ENCODE measurements at places on chromosomes 12 and 14.

- no peak for DNase-seq
These were observed 1231.2 kb upstream of the FLRT2 start for GRCh38 chr14:84298663-84299195.

DNA sequence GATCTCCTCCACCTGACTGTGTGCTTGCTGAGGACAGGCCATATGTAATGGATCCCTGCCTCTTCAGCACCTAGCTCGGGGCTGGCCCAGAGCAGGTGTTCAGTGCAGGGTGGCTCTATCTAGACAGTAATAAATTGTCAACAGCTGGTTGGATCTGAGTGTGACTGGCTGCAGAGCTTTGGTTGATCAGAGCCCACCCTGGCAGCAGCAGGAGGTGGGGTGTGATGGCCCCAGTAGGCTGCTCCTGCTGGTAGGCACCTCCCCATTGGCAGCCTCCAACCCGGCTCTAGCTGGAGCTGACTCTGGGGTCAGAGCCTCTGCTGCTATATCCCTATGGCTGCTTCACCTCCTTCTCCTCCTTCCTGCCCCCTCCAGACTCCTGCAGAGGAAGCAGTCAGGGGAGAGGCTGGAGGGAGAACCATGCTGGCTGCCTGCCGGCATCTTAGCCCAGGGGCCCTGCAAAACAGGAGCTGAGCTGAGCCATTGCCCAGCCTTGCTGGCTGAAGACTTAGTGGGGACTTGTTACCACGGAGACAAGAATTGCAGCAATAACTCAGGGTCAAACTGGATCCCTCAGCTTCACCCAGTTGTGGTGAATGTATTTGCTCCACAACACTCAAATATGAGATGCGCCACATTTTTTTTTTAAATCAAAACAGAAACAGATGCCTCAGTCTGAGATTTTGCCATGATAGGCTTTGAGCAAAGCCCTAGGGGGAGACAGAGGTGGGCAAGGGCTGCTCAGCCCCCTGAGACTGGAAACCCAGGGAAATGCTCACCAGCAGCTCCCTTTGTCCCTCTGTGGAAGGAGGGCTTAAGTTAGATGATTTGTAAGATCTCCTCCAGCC, 22.2 kb downstream of the TMEM63C start:
- DNase-seq: no peak

DNA sequence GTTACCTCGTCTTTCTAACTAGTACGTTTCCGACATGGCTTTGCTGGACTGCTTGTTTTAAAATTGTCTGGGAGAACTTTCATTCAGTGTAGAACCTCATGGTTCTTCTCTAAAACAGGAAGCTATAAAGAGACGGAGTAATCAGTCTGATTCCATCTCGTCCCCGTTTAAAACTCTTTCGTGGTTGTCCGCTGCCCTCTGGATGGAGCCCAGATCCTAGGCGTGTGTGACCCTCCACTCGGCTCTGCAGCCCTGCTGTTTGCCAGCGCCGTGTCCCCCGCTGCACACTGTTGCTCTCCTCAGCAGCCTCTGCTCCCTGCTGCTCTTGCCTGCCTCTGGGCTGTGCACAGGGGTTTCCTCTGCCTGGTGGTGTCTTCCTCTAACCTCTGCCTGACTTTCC, 50.2 kb downstream of the SLC8B1 start:
- no peak for DNase-seq

DNA sequence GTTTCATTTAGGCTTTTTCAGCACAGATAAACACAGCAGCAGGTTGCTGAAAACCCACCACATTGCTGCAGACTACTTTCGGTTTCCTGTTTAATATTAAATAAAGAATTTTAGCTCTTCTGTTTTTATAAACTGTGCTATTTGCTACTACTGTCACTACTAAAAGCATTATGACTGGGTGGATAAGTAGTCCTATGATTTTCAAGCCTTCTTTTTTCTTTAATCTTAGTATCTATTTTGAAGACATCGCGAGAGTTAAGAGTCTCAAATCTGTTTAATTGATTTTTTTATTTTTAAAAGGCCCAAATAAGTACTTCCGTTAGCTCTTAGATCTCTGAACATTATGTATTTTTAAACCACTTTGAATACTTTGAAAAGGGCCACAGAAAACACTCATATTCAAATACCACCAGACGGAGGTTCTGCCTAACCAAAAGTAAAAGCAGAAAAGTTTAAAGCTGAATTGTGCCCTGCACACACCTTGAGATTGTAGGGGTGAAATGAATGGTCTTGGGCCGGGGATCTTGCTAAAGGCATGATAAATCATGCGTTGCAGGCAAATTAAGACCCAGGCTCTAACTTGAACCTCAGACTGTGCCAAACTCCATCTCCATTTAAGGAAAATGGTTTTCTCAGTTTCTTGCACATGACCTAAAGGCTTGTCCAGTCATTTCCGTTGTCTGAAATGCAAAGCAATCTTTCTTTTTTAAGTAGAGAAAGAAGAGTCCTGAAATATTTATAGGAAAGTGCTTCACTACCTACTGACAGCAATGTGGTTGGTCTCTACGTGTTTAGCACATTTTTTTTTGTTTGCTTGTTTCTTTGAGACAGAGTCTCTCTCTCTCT, 13.6 kb upstream of the FOXN3 start:
- DNase-seq: peak; percentile 72

- no peak for DNase-seq
These were observed 161.6 kb upstream of the HIF1A start for GRCh38 chr14:61533513-61534255.

- DNase-seq: no peak
These were observed 77.6 kb upstream of the DACT1 start for GRCh38 chr14:58560208-58560607.

DNA sequence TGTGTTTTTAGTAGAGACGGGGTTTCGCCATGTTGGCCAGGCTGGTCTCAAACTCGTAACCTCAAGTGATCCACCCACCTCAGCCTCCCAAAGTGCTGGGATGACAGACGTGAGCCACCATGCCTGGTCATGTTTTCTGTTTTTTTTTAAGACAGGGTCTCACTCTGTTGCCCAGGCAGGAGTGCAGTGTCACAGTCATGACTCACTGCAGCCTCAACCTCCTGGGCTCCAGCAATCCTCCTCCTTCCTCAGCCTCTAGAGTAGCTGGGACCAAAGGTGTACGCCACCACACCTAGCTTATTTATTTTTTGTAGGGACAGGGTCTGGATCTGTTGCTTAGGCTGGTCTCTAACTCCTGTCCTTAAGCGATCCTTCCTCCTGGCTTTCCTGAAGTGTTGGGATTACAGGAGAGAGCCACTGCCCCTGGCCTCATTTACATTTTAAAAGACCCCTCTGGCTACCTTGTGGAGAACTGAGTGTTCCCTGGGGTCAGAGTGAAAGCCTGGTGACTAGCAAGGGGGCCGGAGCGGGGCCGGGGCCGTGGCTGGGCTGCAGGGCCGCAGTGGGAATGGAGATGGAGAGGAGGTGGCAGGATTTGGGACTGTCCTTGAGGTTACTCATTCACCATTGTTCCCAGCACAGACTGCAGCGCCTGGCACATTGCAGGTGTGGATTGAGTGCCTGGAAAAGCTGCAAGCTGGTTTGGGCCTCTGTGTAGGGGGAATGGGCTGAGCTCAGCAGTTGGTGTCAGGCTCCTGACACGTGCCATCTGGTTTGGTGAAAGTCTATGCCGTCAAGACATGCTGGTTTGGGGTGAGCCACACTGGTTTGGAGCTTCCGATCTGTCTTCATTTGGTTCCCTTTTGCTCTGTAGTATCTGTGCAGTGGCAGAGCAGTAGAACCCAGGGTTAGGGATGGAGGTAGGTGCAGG, 18.1 kb downstream of the KMT5A start:
- no peak for DNase-seq

Measured in immature natural killer cell (primary cell).